ENCODE measurements at places on chromosomes 4 and X.
A peak's percentile ranks its signal among the peaks of the same experiment; 100 is the strongest.

- DNase-seq, result no peak
Observed at GRCh38 chr4:2248821-2249261, 6.9 kb upstream of the HAUS3 start.

- no peak for DNase-seq
Observed at GRCh38 chr4:56052481-56052880, 103.7 kb downstream of the CEP135 start.

GRCh38 chr4:130183096-130183495, 1087.1 kb downstream of the C4orf33 start:
- DNase-seq, result no peak

- DNase-seq, result no peak
Observed at GRCh38 chrX:40201329-40201885, 103.6 kb upstream of the BCOR start.

DNA sequence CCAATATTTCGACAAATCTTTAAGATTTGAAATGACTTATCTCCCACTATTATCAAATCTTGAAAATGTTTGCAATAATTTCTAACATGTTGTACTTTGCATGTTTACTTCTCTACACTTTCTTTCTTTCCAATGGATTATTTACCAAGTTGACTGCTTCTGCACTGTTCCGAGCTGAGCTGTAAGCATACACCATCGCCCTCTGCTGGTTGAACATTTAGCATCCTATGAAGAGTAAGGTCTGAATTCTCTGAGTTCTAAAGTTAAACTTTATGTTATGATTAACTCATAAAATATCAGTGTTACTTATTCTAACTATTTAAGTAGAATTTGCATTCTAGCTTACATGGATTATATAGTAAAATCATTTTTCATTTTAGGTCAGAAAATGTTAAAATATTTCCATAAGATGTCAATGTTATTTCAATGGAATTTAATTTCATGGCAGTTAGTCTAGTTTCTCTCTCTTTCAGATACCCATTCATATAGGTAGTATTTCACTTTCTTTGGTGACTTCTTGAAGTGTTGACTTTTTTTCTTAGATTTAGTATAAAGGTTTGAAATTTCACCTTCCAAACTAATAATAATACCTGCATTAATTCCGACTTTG, 137.4 kb downstream of the DKK2 start:
- peak; percentile 14 for DNase-seq

DNA sequence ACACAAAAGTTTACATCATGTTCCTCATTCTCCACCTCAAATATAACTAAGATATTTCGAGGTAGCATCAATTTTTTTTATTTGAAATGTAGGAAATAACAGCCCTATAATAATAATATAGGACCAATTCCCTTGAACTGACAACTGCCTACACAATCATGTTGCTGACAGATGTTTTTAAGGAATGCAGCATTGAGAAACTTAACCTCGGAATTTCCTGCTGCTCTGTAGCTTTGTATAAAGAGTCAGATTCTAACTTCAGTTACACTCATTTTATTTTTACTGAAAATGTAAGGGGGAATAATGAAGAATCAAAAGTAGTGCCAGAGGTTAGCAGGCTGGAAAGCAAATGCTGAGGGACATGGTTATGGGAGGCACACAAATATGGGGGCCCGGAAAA, 235.8 kb downstream of the RBMX2 start:
- DNase-seq, result no peak
